Activated naive CD8-positive, alpha-beta T cell treated with anti-CD3 and anti-CD28 coated beads for 36 hours (primary cell): ENCODE measurements at places on chromosomes 5 and 9. TPM values are rescaled to one million over a fixed set of nuclear protein-coding genes. Genes with fewer than 3 reads are reported as not detected.

DNA sequence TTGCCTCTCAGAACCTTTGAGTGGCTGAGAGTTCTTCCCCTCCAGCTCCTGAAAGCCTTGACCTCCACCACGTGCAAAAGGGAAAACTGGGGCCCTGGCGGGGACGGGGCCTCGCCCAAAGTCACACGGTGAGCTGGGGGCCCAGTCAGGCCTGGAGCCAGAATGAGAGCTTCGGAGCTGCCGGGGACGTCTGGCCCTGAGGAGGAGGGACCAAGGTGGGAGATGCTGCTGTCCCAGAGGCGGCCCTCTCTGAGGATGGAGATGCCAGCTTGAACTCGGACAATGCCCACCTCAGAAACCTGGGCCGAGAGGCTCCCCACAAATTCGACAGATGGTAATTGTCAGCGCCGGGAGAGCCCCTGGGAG, 643 bp downstream of the AK8 start:
- no peak for DNase-seq
- H3K4me1 ChIP-seq, result peaks cover 9% of the 10 kb centered on the region
- H3K4me3 ChIP-seq, result peak overlapping the region; percentile 75
- H3K36me3 ChIP-seq, result no peaks in the 10 kb centered on the region
- H3K27me3 ChIP-seq, result no peaks in the 10 kb centered on the region

DNA sequence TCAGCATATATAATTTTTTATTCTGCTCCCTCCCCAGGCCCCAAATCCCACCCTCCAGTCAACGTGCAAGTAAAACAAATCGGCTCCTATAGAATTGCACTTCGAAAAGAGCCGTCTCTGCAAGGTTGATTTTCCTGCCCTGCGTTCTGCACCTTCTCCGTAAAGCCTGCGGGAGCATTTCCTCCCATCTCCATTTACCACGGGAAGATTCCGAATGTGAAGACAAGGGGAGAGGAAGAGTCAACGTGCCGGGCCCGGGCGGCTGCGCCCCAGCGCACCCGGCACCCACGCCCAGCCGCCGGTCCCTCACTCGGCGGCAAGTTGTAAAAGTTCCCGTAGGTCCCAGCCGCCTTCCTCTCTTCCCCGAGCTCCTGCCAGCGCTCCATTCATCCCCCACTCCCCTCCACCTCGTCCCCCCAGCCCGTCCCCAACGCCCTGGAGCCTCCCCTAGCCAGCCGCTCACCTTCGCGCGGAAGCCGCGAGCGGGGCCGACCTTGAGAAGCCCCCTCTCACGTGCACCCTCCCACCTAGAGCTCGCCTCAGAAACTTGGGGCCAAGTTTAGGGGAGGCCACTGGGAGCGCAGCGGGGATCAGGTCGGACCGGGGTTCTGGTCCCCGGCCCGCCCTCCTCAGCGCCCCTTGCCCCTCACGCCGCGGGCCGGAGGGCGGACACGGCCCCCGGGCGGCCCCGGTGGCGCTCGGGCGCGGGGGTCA, 431 bp downstream of the BNC2 start:
- H3K27ac ChIP-seq, result no peak overlapping the region
- H3K27me3 ChIP-seq, result peaks cover 60% of the 10 kb centered on the region
- H3K36me3 ChIP-seq, result peaks cover 2% of the 10 kb centered on the region
- peaks cover 7% of the 10 kb centered on the region for H3K4me1 ChIP-seq
- H3K4me3 ChIP-seq, result no peak overlapping the region
- no peak for DNase-seq

DNA sequence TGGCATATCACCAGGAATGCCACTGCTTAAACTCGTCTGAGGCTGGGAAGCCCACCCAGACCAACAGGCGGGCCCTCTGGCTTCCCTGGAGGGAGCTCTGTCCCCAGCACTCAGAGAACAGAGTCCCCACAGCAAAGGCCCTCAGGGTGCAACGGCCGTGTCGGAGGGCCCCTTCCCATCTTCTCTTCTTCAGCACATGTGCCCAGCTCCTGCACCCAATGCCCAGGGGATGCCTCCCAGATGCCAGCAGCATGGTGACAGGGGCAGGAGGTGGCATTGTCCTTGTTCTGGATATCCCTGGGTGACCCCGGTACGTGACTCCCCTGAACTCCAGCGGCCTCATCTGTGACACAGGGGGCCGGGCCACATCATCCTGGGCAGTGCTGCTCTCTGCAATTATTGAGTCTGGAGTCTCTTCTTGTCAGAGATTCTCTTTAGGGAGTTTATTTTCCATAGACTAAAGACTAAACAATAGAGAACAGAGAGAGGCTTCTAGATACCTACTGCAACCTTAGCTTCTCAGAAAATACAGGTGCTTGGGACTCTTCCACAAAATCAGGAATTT, 13.6 kb upstream of the OLFM1 start:
- H3K36me3 ChIP-seq, result no peaks in the 10 kb centered on the region
- peaks cover 40% of the 10 kb centered on the region for H3K27me3 ChIP-seq
- peaks cover 2% of the 10 kb centered on the region for H3K4me1 ChIP-seq
- DNase-seq, result no peak
- H3K27ac ChIP-seq, result no peak overlapping the region

DNA sequence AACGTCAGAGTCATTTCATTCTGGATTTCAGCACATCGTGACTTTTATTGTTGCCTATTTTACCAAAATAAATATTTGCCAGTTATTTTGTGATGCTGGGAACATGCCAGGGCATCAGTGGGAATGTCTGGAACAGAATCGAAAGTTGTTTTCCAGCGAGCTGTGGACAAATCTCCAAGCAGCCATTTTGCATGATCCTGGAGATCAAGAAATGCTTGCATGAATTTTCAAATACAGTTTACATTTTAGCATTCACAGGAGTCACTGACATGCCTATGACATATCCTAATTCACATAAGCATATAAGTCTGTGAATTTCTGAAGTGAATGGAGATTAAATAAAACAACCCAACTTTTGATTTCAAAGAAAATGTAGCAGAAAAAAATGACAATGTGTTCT, 119.4 kb downstream of the VCAN start:
- no peak for DNase-seq
- no peak overlapping the region for H3K4me3 ChIP-seq
- H3K36me3 ChIP-seq, result no peaks in the 10 kb centered on the region
- H3K27me3 ChIP-seq, result peaks cover 10% of the 10 kb centered on the region
- H3K4me1 ChIP-seq, result no peaks in the 10 kb centered on the region

DNA sequence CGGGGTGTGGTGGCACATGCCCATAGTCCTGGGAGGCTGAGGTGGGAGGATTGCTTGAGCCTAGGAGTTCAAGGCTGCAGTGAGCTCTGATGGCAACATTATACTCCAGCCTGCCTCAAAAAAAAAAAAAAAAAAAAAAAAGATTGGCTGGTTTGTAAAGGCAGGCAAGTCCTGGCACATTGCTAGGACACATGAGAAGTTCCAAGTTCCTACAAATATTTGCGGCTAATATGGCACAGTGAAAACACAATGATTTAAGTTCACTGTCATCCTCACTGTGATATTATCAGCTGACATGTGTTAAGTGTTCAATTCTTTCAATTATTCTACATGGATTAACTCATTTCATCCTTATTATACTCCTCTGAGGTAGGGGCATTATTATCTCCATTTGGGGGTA, 20.1 kb downstream of the TMEM268 start:
- no peaks in the 10 kb centered on the region for H3K4me1 ChIP-seq
- no peaks in the 10 kb centered on the region for H3K27me3 ChIP-seq
- DNase-seq, result no peak
- H3K4me3 ChIP-seq, result no peak overlapping the region
- H3K36me3 ChIP-seq, result peaks cover 16% of the 10 kb centered on the region
- H3K27ac ChIP-seq, result no peak overlapping the region

GRCh38 chr5:17709011-17709710, 74.9 kb downstream of the TAF11L14 start:
- no peaks in the 10 kb centered on the region for H3K36me3 ChIP-seq
- H3K4me3 ChIP-seq, result no peak overlapping the region
- no peak for DNase-seq
- H3K27me3 ChIP-seq, result no peaks in the 10 kb centered on the region

Gene ZFR
- total RNA-seq, result 66.1 TPM
